ENCODE measurements at places on chromosomes 5 and 9.

- no peak overlapping the region for H3K4me3 ChIP-seq
- DNase-seq: no peak
- H3K4me1 ChIP-seq: peaks cover 5% of the 10 kb centered on the region
- H3K36me3 ChIP-seq: no peaks in the 10 kb centered on the region
- H3K27me3 ChIP-seq: peaks cover 14% of the 10 kb centered on the region
Measured at GRCh38 chr9:136285501-136286358, 18.2 kb downstream of the CCDC187 start.

DNA sequence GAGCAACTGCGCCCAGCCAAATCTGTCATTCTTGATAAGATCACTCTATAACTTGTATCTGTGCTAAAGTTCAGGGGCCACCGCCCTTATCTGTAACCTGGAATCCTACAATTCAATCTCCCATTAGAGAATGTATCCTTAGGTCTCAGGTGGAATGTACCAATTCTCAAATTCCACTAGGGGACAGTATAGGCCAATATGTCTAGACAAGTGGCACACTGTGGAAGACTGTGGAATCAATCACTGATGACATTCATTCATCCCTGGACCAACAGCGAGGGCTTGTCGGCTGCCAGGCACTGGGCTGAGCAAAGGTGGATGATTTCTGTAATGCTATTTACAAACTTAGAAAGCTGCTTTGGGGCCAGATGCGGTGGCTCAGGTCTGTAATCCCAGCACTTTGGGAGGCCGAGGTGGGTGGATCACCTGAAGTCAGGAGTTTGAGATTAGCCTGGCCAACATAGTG is 28.7 kb upstream of the MEGF9 start:
- H3K4me1 ChIP-seq: no peaks in the 10 kb centered on the region
- no peaks in the 10 kb centered on the region for H3K27me3 ChIP-seq
- no peak overlapping the region for H3K4me3 ChIP-seq
- H3K36me3 ChIP-seq: peaks cover 4% of the 10 kb centered on the region

DNA sequence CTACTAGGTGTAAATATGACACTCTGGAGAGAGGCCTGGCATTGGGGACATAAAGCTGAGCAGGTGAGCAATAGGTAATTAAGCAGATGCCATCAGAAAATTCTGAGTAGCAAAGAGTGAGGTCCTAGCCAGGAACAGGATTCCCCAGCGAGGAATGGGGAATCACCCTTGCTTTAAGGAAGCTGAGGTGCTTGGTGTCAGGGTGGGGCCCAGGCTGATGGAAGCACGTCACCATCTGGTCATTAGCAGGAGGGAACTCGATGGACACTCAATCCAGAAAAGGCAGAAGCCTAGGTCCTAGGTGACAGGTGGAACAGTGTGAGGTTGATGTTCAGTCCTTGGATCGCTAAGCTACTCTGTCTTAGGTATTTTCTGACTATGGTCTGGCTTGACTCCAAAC is 562.7 kb upstream of the DAP start:
- no peaks in the 10 kb centered on the region for H3K4me1 ChIP-seq
- H3K36me3 ChIP-seq: no peaks in the 10 kb centered on the region
- no peaks in the 10 kb centered on the region for H3K27me3 ChIP-seq
- no peak overlapping the region for H3K4me3 ChIP-seq
- no peak for DNase-seq

GRCh38 chr9:124285490-124285889 is 27.7 kb downstream of the NEK6 start:
- H3K36me3 ChIP-seq: no peaks in the 10 kb centered on the region
- peak overlapping the region; percentile 97 for H3K27ac ChIP-seq
- DNase-seq: no peak
- no peaks in the 10 kb centered on the region for H3K27me3 ChIP-seq
- H3K4me1 ChIP-seq: peaks cover 34% of the 10 kb centered on the region

- H3K4me1 ChIP-seq: peaks cover 5% of the 10 kb centered on the region
- no peak overlapping the region for H3K4me3 ChIP-seq
- H3K36me3 ChIP-seq: no peaks in the 10 kb centered on the region
- no peak overlapping the region for H3K27ac ChIP-seq
- no peak for DNase-seq
- peaks cover 21% of the 10 kb centered on the region for H3K27me3 ChIP-seq
Measured at GRCh38 chr5:83467371-83468035, 4.0 kb upstream of the VCAN start.

GRCh38 chr5:139633295-139634027 is 14.7 kb upstream of the CXXC5 start:
- peaks cover 35% of the 10 kb centered on the region for H3K4me1 ChIP-seq
- peak; percentile 62 for DNase-seq
- H3K36me3 ChIP-seq: peaks cover 24% of the 10 kb centered on the region
- H3K27me3 ChIP-seq: no peaks in the 10 kb centered on the region
- no peak overlapping the region for H3K27ac ChIP-seq

DNA sequence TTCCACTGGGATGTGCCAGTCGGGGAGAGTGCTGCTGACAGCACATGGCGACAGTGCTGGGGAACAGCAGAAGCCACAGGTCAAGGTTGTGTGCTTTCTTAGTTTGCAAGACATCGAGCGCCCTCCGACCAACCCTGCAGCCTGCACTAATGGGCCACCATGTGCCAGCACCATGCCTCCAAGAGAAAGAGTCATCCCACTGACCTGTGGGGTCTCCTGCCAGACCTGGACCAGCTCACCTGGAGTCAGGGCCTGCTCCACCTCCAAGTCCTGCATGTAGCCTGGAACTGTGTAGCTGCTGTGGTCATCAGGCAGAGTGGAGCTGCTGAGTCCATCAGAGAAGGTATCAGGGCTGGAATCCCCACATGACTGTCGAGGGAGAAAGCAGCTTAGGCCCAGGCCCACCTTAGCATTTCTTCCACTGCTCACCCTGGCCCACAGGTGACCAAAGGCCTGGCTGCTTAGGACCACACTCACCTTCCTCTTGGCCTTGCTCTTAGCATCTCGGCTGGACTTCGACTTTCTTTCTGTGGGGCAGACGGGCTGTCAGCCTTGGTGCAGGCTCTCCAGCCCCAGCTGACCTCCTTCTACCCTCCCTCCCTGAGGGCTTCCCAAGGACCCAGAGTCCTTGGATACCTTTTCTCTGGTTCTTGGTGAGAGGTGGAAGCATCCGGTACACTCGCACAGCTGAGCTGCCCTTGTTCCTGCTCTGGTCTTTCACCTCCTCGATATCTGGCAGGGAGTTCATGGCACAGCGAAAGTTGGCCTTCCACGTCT is 4.1 kb downstream of the IRF1 start:
- peaks cover 64% of the 10 kb centered on the region for H3K4me1 ChIP-seq
- DNase-seq: no peak
- H3K27ac ChIP-seq: peak overlapping the region; percentile 99
- peak overlapping the region; percentile 98 for H3K4me3 ChIP-seq
- no peaks in the 10 kb centered on the region for H3K27me3 ChIP-seq

DNA sequence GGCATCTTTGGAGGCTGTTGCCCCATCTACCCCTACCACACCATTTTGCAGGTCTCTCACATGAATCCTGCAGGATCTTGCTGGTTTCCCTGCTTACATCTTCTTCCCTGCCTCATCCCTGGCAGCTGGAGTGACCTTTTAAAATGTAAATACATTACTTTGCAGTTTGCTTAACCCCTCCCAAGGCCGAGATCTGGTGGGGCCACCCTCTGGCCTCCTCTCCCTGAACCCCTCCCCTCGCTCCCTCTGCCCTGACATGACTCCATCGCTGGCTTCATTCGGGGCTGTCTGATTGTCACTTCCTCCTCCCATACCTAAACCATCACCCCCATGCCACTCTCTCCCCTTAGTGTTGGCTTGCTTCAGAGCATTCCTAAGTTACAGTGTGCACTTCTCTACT is 12.6 kb upstream of the PALM2AKAP2 start:
- no peak for DNase-seq
- peaks cover 35% of the 10 kb centered on the region for H3K27me3 ChIP-seq
- H3K4me1 ChIP-seq: no peaks in the 10 kb centered on the region
- H3K27ac ChIP-seq: no peak overlapping the region
- H3K4me3 ChIP-seq: no peak overlapping the region

GRCh38 chr5:76473661-76474060 is 70.6 kb downstream of the IQGAP2 start:
- H3K4me3 ChIP-seq: peak overlapping the region; percentile 74
- H3K27me3 ChIP-seq: no peaks in the 10 kb centered on the region
- H3K4me1 ChIP-seq: peaks cover 41% of the 10 kb centered on the region
- peak overlapping the region; percentile 97 for H3K27ac ChIP-seq

DNA sequence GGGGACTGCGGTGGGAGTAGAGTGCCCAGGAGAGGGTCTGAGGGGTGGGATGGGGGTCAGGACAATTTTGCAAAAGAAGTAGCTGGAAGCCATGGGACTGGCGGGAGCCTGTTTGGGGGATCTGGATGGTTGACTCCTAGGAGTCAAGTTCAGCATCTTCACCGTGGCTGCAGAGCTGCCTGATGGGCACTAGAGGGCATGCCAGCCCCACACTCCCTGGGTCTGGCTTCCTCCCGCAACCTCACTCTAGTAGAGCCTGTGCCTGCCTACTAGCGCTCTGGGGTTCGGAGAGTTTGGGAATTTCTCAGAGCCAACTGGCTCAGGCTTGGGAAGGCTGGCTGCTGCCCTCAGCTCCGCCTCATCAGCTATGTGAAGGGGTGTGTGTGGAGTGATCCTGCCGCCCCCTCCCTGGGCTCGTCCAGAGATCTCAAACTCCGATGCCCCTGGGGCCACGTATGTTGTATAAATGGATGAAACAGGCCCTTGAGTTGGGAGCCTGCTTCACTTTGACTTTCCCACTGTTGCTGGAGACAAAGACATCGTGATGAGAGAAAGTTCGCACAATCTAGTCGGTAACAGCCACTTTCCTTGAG is 10.8 kb downstream of the TSPAN17 start:
- peaks cover 5% of the 10 kb centered on the region for H3K27me3 ChIP-seq
- no peak overlapping the region for H3K27ac ChIP-seq

DNA sequence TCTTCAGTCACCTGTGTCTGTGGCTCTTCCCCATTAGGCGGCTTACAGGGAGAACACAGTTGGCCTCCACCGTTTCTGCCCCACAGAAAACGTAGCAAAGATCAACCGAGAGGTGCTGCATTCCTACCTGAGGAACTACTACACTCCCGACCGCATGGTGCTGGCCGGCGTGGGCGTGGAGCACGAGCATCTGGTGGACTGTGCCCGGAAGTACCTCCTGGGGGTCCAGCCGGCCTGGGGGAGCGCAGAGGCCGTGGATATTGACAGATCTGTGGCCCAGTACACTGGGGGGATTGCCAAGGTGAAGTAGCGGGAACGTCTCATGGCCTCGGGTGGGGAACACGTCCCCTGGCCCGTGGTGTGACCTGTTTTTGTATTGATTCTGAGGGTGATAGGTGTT is 6.5 kb downstream of the PMPCA start:
- no peaks in the 10 kb centered on the region for H3K27me3 ChIP-seq
- peaks cover 8% of the 10 kb centered on the region for H3K4me1 ChIP-seq
- no peak overlapping the region for H3K4me3 ChIP-seq
- H3K36me3 ChIP-seq: peaks cover 84% of the 10 kb centered on the region

- peaks cover 5% of the 10 kb centered on the region for H3K4me1 ChIP-seq
- H3K27ac ChIP-seq: peak overlapping the region; percentile 14
- no peaks in the 10 kb centered on the region for H3K27me3 ChIP-seq
Measured at GRCh38 chr9:123070198-123070597, 36.7 kb downstream of the GPR21 start.

GRCh38 chr5:30103452-30104202 is 1089.9 kb upstream of the CDH6 start:
- H3K36me3 ChIP-seq: no peaks in the 10 kb centered on the region
- no peak overlapping the region for H3K27ac ChIP-seq
- H3K27me3 ChIP-seq: no peaks in the 10 kb centered on the region
- no peak for DNase-seq
- H3K4me3 ChIP-seq: no peak overlapping the region

DNA sequence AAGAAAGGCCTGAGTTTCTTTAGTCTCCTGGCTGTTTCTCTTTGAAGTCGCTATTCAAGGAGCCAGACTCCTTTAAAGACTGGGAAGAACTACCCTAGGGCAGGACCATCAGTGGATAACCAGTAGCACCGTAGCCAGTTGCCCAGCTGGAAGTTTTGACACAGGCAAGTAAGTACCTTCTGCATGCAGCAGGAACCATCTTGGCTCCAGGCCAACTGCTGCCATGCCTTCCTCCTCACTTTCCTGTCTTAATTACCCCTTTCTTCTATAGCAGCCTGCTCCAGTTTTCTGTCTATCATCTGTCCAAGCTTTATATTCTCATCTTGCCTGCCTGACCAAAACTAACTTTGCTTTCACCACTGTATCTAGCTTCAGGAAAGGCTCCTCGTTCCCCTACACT is 149.7 kb upstream of the SV2C start:
- no peak overlapping the region for H3K27ac ChIP-seq
- DNase-seq: no peak
- H3K4me1 ChIP-seq: no peaks in the 10 kb centered on the region
- H3K36me3 ChIP-seq: peaks cover 6% of the 10 kb centered on the region
- H3K4me3 ChIP-seq: no peak overlapping the region

DNA sequence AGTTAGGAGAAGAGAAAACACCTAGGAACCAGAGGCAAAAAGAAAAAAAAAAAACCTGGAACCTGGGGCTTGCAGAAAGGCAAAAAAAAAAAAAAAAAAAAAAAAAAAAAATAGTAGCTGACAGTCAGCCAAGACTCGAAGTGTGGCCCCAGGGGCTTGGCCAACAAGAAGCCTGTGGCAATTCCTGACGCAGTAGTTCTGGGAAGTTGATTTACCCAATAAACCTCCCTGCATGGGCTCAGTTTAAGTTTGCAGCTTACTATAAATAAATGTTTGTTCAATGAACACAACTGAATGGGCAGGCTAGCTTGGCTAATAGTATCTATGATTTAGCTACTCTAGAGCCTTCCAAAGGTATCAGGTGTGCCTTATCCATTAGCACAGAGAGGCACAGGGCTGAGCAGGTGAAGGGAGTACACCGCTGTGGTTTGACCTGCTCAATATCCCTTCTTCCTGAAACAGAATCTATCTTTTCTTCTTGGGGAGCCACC is 21.3 kb upstream of the GLRX start:
- H3K4me3 ChIP-seq: peak overlapping the region; percentile 69
- H3K27ac ChIP-seq: peak overlapping the region; percentile 90
- peaks cover 3% of the 10 kb centered on the region for H3K36me3 ChIP-seq
- H3K4me1 ChIP-seq: peaks cover 15% of the 10 kb centered on the region
- no peaks in the 10 kb centered on the region for H3K27me3 ChIP-seq
- DNase-seq: no peak

DNA sequence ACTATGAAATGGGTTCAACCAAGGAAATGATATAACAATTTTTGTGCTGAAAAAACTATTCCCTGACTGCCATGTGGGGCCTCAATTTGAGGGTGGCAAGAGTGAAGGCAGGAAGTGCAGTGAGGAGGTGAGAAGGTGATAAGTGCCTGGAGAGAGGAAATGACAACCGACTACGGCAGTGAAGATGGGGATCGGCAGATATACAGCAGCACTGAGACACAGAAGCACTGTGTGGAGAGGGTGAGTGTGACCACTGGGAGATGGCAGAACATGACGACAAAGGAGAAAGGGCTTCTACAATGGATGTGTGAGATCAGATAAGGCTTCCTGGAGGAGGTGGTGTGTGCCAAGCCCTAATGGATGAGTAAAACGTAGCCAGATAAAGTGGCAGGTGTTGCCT is 271.8 kb downstream of the TRIM32 start:
- no peaks in the 10 kb centered on the region for H3K27me3 ChIP-seq
- H3K27ac ChIP-seq: no peak overlapping the region
- no peak overlapping the region for H3K4me3 ChIP-seq
- H3K4me1 ChIP-seq: peaks cover 5% of the 10 kb centered on the region
- DNase-seq: no peak
